Jurkat, Clone E6-1 (cell line): ENCODE measurements at places on chromosomes 7 and 10.

DNA sequence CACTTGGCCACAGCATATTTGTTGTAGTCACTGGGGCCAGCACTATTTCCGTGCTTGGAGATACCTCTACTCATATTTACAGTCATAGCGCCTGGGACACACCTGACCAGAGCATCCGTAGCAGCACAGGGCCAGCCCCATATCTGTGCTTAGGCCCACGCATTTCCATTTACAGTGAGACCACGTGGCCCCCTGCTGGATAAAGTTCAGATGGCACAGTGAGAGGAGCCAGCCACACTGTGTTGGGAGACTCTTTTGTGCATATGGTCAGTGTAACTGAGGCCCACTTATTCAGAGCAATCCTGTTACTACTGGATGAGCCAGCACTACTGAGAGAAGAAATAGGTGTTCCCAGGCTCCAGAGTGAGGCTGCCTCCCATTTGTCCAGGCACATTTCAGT, 455.3 kb downstream of the REEP3 start:
- DNase-seq = peak; percentile 46

GRCh38 chr10:118035354-118036005, 11.3 kb downstream of the RAB11FIP2 start:
- DNase-seq = peak; percentile 8

GRCh38 chr10:28429573-28430216, 103.2 kb upstream of the WAC start:
- peak; percentile 36 for DNase-seq

DNA sequence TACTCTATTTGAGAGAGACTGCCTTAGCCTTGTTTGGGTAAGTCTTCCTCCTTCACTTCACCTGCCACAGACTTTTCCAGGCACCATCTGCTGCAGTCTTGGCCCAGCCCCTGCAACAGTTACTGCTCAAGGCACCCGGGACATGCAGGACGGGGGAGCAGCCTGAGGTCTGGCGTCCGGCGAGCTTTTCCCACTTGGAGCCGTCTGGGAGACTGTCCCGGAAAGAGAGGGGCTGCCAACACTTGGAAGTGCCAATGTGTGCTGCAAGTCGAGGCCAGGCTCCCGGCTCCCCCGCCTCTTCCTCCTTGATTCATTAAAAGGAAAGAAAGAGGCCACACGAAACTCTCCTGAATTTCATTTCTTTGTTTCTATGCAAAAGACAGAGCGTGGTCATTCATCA, 13.7 kb downstream of the HTRA1 start:
- DNase-seq = no peak

GRCh38 chr10:92598321-92598720, 5.4 kb downstream of the KIF11 start:
- DNase-seq = no peak

- DNase-seq = no peak
These were observed 8.6 kb downstream of the ADRB1 start for GRCh38 chr10:114052255-114052654.

DNA sequence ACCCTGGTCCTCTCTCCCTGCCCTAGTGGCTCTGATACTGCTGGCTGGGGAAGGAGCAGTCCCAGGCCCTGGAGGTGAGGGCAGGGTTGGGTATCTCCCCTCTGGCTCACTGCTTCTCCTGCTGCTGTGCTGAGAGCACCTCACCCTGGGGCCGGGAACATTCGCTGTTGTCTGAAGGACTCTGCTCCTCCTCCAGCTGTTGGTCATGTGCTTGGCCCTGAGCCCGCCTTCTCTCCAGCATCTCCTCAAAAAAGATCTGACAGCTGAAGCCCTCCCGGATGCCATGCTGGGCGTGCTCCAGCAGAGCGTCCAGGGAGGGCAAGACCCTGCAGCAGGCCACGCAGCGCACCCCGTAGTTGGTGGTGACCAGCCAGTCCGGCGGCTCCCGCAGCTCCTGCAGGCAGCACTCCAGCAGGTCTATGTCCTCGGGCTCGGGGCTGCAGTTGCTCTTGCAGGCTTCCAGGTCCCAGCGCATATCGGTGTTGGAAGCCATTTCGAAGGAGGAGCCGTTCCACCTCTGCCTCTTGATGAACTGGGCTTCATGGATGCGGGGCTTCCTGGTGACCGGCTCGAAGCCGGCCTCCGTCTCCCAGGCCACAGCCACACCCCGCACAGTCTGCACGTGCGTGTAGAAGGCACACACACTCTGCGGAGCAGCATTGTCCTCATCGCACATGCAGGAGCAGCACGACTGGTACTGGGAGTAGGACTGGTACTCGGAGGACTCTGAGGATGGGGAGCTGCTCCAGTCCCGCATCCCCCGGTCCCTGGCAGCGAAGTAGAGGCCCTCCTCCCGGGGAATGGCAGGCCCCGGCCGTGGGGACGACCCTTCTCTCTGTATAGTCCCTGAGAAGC, 2.1 kb downstream of the FAM170B start:
- DNase-seq = no peak

DNA sequence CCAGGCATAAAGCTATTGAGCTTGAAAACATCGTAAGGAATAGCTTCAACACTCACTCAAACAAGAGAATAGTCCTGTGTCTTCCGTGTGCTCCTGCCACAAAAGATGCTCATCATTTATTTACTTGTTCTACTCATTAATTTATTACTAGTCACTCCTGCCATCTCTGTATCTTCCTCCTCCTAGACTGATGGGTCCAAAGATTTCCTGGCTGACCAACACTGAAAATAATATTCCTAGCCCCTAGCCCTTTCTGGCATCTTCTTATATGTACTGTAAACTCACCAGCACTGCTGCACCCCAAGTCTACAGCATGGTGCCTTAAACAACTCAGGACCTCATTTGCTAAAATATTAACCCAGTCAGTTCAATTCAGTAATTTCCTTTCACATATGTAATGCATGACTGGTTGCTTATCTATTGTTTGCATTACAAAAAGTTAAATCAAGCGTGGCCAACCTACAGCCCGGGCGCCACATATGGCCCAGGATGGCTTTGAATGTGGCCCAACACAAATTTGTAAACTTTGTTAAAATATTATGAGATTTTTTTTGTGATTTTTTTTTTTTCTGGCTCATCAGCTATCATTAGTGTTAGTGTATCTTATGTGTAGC, 86.7 kb upstream of the GSDME start:
- DNase-seq = no peak

- no peak for DNase-seq
These were observed 225.7 kb upstream of the NPVF start for GRCh38 chr7:25454020-25454419.

DNA sequence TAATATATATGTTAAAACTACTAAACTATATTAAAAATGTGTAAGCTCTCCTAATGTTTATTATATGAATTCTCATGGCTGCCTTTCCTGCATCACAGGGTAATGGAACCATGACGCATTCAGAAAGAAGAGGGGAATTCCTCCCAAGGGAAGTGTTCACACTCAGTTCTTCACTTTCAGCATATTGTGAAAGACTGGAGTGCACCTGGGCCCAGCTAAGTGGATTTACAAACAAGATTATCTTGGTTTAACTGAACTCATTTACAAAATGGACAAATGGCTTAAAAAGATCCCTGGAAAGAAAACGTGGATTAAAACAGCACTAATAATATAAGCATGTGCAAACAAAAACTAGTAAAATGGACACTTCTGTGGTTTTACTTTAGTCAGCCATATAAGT, 149.8 kb downstream of the DOCK4 start:
- no peak for DNase-seq

DNA sequence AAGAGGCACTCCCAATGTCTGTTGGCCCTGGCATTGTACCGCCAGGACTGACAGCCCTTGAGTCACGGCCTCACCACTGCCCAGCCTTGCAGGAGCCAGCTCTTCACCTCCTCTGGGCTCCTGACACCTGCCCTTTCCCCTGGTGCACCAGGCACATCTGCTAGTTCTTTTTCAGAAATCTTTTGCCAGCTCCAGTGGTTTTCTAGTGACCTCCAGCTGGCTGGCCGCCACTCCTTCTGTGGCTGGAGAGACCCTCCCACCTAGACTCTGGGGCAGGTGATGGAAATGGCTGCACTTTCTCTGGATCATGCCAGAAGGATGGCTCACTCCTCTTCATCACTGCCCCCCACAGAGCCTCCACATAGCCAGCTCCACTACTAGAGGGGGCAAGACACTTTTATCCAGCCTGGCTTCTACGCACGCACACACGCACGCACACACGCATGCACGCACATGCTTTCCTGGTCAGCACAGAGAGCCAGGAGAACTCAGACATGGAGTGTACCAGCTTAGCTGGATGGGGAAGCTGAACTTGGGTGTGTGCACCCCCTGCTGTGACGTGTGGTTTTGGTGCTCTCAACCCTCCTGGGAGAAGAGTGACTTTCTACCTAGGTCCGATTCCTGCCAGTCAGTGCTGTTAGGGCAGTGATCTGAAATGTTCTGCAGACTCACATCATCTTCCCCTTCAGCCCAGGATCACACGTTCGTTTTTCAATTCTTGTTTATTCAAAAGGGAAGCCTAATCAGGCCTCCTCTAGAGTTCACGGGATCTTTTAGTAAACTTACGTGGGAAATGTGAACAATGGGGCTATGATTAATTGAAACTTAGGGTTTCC, 222.0 kb downstream of the PRPF18 start:
- no peak for DNase-seq

DNA sequence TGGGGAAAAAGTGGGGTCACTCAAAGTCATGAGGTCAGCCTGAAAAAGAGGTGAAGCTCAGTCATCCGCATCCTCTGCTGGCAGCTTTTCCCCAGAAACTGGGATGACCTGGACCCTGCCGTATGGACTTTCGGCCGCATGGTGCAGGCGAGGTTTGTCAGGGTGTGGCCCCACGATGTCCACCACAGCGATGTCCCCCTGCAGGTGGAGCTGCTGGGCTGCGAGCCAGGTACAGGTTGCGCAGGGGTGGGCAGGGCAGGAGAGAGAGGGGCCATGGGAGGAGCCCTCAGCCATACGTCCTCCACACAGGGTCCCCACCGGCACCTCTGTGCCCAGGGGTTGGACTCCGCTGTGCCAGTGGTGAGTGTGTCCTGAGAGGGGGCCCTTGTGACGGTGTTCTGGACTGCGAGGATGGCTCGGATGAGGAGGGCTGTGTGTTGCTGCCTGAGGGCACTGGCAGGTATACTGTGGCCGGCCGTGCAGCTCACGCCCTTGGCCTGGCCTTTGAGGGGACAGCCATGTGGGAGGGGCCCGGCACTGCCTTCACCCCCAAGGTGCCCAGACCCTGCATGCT, 23.0 kb upstream of the ZNF467 start:
- no peak for DNase-seq

GRCh38 chr10:132319853-132320653, 11.9 kb upstream of the LRRC27 start:
- DNase-seq = no peak

- DNase-seq = no peak
These were observed 1084.2 kb downstream of the KCNMA1 start for GRCh38 chr10:76553263-76554032.

- DNase-seq = no peak
These were observed 295.9 kb downstream of the PLXNA4 start for GRCh38 chr7:132280335-132280734.

DNA sequence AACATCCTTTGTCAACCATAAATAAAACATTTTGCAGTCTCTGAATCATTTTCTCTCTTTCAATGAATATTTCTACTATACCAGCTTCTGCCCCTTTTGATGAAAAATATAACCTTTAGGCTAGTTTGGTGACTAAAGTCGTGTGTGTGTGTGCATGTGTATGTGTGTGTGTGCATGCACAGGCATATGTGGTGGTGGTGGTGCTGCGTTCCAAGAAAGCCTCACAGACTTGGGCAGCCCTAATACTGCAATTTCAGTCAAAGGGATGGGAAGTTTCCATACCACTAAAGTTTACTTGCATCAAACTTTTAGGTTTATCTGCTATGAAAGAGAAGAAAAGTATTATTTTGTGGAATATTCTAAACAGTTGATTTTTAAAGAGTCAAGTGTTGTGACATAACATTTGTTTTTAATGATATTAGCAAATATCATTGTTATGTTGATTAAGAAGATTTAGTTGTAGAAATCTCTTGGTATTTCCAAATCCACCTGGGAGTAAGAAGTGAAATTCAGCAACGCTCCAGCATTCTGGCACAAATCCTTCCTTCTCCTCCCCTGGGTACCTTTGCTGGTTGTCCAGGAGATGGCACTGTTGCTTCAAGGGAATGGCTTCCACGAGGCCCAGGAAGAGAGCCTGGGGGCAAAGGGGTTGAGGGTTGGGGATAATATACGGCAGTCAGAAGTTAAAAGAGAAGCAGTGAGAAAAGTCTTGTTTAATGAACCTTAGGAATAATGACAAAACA, 41.5 kb downstream of the ASB4 start:
- peak; percentile 16 for DNase-seq

GRCh38 chr7:158150234-158150633, 437.4 kb downstream of the PTPRN2 start:
- DNase-seq = no peak

DNA sequence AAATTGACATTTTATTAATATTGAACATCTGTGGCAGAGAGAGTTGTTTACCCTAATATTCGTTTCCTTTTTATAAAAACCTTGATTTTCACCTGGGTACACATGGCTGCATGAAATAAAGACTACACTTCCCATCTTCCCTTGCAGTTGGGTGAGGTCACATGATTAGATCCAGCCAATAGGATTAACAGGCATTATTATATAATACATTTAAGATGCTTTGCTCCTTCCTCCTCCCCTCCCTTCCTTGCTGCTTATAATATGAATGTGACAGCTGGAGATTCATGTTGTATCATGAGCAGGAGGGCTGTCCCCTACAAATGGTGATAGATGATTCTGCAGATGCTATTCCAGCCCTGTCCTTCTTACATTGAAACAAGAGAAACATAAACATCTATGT, 146.6 kb downstream of the SH2D4B start:
- peak; percentile 63 for DNase-seq

- no peak for DNase-seq
These were observed 179.8 kb downstream of the TFEC start for GRCh38 chr7:115850774-115851173.

- DNase-seq = no peak
These were observed 3.6 kb downstream of the LIPN start for GRCh38 chr10:88763441-88763840.

GRCh38 chr10:101241840-101242707, 12.8 kb upstream of the LBX1 start:
- no peak for DNase-seq

GRCh38 chr10:120979435-120980278, 128.5 kb downstream of the WDR11 start:
- DNase-seq = no peak

DNA sequence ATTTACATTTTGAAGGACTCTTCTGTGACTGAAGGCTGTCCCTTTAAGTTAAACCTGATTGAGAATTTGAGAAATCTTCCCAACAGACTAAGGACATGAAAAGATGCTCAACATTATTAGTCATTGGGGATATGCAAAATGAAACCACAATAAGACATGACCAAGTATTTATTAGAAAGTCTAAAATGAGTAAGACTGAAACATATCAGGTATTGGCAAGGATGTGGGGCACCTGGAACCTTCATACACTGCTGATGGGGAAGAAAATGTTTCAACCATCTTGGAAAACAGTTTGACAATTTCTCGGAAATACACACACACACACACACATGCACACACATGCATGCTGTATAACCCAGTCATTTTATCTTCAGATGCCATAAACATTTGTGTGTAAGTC, 132.1 kb upstream of the CDK6 start:
- DNase-seq = no peak

- peak; percentile 26 for DNase-seq
These were observed 173.8 kb downstream of the TRIL start for GRCh38 chr7:28784171-28784902.
